Mesothelial cell of epicardium (in vitro differentiated cells): ENCODE measurements at places on chromosomes 2 and 18.

- no peak for DNase-seq
Observed at GRCh38 chr18:77442393-77442792, 192.7 kb downstream of the GALR1 start.

GRCh38 chr2:208407667-208408066, 1.1 kb downstream of the PTH2R start:
- no peak for DNase-seq

- DNase-seq: no peak
Observed at GRCh38 chr2:203750346-203751068, 44.1 kb downstream of the CD28 start.

DNA sequence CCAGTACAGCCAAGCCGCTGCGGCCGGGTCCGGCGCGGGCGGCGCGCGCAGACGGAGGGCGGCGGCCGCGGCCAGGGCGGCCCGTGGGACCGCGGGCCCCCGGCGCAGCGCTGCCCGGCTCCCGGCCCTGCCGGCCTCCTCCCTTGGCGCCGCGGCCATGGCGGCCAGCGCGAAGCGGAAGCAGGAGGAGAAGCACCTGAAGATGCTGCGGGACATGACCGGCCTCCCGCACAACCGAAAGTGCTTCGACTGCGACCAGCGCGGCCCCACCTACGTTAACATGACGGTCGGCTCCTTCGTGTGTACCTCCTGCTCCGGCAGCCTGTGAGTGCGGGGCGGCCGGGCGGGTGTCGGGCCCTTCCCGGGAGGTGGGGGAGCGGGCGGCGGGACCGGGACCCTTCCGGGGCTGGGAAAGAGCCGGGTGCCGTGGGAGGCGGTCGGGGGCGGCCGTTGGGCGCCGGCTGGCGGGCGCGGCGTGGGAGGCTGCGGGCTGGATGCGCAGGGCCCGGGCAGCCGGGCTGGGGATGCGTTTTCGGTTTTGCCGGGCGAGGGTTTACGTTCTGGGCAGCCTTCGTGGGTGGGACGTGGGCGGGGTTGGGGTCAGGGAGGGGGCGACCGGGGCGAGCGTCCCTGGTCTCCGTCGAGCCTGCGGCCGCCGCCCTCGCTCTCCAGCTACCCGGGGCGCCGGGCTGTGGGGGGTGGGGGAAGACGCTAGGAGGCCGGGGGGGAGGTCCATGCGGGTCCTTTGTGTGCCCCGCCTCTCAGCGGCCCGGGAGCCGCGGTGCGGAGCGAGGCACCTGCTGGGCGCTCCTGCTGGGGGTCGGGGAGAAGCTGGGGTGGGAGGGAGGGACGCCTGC, 537 bp downstream of the AGFG1 start:
- DNase-seq: peak; percentile 28

DNA sequence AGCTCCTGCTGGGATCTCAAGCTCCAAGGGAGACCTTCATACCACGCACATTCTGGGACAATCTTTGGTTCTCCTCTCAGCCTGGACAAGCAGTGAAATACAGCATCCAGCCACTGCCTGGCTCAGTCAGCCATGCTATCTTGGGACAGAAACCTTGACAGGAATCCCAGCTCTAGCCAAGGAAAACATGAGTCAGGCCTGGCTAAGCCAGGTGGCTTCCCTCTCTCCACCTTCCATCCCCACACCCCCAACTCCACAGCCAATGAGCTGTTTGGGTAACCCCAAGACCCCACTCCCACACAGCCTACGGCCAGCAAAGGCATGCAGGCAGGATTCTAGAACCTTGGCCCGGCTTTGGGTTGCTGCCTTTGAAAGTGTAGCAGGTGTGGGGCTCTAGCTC, 64.9 kb downstream of the MCFD2 start:
- DNase-seq: no peak

DNA sequence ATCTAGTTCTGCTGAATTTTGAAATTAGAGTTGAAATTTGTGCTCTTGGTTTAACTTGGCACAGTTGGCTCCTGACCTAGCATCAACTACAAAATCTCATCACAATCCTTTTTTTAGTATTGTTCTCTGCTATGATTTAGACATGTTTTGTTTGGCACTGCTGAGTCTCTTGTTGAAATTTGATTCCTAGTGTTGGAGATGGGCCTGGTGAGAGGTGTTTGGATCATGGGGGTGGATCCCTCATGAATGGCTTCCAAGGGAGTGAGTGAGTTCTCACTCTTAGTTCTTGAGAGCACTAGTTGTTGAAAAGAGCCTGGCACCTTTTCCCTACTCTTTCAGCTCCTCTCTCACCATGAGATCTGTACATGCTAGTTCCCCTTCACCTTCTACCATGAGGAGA, 605.6 kb upstream of the SLC39A10 start:
- DNase-seq: no peak

- DNase-seq: no peak
Observed at GRCh38 chr18:55844382-55844781, 256.4 kb upstream of the TCF4 start.

- DNase-seq: no peak
Observed at GRCh38 chr18:29146068-29146467, 969.1 kb upstream of the CDH2 start.

DNA sequence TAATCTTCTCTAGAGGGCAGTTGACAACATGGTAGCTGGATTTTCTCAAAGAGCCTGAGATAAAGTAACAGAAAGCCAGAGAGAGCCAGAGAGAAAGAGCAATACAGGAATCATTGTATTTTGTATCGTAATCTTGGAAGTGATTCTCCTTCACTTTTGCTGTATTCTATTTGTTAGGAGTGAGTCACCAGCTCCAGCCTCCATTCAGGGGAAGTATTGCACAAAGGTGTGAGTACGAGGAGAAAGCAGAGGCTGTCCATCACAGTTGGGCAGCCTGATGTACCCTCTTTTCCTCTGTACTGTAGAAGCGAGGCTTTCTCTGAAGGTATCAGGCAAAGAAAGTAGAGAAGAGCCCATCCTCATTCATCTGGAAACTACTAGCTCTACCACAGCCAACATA, 176.8 kb downstream of the KCNS3 start:
- no peak for DNase-seq

GRCh38 chr18:26792661-26793060, 72.8 kb downstream of the AQP4 start:
- no peak for DNase-seq

DNA sequence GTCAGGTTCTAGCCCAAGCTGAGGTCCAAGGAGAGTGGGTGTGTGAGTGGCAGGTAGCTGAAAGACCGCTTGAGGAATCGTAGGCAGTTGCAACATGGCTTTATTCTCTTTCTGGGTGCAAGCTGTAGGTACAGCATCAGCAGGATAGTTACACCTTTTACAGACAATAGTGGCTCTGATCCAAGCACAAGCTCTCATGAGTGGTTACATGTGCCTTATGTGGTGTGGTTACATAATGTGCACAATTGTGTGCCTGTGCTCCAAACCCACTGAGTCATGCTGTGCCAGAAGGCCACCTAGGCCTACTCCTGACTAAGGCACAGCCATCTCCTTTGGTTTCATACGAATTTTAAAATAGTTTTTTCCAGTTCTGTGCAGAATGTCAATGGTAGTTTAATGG, 227.6 kb downstream of the SATB2 start:
- no peak for DNase-seq

DNA sequence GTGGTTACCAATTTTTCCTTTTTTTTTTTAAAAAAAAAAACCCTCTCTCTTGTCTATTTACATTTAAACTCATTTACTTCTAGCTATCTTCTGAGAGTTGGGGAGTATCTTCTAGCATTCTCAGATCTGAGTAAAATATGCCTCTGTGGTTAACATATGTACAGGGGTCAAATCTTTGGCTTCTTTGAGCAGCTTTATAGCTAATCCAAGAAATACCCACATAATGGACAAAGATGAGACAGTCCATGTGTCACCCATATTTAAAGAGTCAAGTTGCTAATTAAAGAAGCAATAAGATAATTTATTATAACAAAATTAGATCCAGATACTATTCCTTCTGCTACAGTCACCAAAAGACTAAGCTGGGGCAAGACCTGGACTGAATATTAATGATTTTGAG, 139.0 kb upstream of the HNRNPA3 start:
- DNase-seq: no peak

DNA sequence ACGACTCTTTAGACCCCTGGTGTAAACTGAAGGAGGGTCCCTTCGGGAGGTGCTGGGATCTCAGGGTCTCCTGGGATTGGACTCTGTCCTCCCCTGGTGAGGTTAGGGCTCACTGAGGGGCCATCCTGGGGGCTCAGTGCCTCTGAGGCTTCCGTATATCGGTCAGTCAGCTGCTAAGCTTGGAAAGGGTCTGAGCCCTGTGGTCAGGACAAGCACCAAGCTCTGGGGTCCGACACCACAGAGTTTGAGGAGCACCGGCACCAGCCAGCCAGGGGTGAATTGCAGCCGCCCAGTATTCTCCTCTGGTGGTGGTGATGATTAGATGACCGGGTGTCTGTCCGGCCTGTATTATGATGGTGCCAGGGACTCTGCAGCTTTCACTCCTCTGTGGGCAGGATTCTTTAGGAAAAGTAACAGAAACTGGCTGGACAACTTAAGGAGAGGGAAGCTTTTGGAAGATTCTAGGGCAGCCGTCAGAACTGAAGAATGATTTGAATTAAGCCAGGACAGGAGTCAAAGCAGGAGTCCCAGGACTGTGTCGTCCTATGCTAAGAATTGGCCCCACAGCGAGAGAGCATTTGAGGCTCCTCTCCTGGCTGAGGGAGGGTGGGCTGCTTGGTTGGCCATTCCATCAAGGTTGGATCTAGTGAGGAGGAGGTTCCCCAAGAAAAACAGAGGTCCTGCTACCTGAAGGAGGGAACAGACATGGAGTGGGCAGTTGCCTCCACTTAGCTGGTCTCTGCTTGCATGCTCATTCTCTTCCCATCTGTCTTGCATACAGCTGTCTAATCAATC, 158.6 kb upstream of the HS6ST1 start:
- no peak for DNase-seq

GRCh38 chr2:188291617-188292347, at the start of gene GULP1:
TSS of gene GULP1 (plus strand) at chr2:188291874. CDS start at chr2:188477703, 185,829 bp downstream.
- peak; percentile 69 for DNase-seq

- DNase-seq: no peak
Observed at GRCh38 chr2:240642806-240643092, 17.5 kb downstream of the GPR35 start.

- no peak for DNase-seq
Observed at GRCh38 chr2:219527076-219527394, 12.8 kb downstream of the ASIC4 start.

DNA sequence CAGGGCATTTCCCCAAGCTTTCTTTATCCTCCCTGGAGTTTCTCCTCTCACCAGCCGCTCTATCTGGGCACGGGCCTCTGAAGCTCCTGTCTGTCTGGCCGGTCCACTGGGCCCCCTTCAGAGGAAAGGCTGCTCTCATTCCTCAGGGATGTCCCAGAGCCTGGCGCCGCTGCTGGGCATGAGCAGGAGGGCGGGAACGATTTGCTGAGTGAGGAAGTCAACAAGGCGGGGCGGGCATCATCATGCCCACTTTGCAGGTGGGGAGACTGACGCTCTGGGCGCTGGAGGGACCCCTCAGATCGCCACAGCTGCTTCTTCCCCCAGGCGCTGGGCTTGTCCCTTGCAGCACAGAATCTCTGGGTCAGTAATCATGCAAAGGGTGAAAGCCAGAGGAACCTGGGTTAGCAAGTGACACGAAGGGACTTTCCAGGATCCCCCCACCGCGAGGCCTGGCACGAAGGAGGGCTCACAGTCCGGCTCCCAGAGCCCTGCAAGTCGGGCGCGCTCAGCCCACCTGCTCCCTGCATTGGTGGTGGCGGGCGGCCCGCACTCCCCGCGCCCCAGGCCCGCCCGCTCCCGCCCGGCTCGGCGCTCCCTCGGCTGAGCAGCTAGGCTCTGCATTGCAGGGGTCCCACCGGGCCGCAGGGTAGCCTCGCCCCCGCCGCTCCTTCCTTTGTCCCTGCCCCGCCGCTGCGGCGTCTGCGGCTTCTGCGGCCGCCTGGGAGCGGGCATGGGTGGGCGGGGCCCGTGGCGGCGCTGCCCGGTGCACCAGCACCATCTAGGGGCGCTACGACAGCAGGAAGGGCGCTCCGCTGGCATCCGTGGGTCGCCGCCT, 157.8 kb downstream of the CYRIA start:
- DNase-seq: peak; percentile 76

GRCh38 chr2:125259451-125259850, 1234.4 kb downstream of the CNTNAP5 start:
- no peak for DNase-seq

- DNase-seq: no peak
Observed at GRCh38 chr2:71269511-71270090, 42.7 kb upstream of the PAIP2B start.

DNA sequence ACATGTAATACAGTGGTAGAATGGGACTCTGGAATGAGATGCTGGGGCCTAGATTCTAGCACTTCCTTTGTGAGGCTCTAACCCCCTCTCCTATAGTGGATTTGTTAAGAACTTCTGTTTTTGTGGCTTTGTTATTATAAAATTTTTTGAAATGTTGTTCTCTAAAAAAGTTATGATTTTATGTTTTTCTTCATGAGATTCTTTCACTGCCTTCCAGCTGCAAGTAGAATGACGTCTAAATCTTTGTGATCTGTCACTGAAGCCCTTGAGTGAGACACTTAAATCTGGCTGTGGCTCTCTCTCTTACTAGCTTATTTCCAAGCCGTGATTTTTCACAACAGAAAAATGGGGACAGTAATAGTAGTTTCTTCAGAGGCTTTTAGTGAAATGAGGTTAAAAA, 1.6 kb downstream of the CASP8 start:
- DNase-seq: no peak

DNA sequence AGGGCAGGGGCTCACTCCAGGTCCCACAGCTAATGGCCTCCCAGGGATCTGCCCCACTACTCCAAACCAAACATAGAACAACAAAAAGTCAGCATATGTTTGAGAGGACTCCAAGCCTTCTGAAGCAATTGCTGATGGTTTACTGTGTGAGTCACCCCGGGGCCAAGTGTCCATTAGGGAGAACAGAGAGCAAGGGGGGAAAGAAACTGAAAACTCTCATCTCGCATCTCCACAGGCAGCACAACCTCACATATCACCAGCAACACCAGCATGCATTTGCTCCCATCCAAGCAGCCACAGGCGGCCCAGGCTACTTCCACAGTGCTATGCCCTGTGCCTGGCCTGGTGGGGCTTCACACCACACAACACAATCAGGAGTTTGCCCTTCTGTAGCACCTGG, 39.1 kb downstream of the CYRIA start:
- no peak for DNase-seq

DNA sequence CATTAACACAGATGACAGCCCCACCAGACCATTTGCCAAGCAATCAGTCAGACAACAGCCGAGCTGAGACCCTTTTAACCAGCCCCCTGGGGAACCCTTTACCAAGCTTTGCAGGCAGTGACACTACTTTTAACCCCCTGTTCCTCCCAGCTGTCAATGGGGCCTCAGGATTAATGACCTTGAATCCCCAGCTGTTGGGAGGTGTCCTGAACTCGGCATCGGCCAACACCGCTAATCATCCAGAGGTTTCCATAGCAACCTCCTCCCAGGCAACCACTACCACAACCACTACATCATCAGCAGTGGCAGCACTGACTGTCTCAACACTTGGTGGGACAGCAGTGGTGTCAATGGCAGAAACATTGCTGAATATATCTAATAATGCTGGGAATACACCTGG, 160.9 kb upstream of the EPC2 start:
- DNase-seq: no peak

- DNase-seq: peak; percentile 28
Observed at GRCh38 chr2:213246497-213247281, 37.6 kb upstream of the SPAG16 start.

- no peak for DNase-seq
Observed at GRCh38 chr2:97969081-97970067, 26.4 kb downstream of the TMEM131 start.

GRCh38 chr18:75238100-75238499, 27.5 kb downstream of the TSHZ1 start:
- DNase-seq: no peak
